NCI-H2081 treated with DMSO at 0.1 percent for 48 hours (cell line): ENCODE measurements at places on chromosomes 6 and 20.

GRCh38 chr20:313948-314347 lies 11.4 kb upstream of the SOX12 start:
- no peak for DNase-seq

- no peak for DNase-seq
Observed at GRCh38 chr6:4355241-4355640, 219.9 kb upstream of the ECI2 start.

GRCh38 chr6:99512033-99512432 lies 3.2 kb downstream of the USP45 start:
- no peak for DNase-seq

DNA sequence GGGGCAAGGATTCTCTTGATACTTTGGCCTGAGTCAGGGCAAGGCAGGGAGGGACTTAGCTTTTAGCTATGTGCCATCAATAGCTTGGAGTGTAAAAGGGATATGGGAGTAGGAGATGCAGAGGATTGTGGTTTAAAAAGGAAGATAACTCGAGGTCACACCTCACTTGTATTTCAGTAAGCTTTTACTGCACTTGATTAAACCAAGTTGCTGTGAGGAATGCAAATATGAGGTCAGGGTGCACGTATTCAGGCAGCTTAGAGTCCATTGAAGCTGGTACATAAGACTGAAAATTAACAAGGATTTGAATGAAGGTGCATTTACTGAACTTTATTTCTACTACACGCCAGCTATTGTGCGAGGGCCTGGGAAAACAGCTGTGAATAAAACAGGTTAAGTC lies 32.1 kb downstream of the DSTN start:
- no peak for DNase-seq

GRCh38 chr6:23354004-23354403 lies 772.0 kb upstream of the NRSN1 start:
- DNase-seq: no peak

- DNase-seq: no peak
Observed at GRCh38 chr6:113630738-113631535, 226.2 kb upstream of the MARCKS start.

GRCh38 chr6:16694781-16695578 lies 66.3 kb downstream of the ATXN1 start:
- DNase-seq: no peak

DNA sequence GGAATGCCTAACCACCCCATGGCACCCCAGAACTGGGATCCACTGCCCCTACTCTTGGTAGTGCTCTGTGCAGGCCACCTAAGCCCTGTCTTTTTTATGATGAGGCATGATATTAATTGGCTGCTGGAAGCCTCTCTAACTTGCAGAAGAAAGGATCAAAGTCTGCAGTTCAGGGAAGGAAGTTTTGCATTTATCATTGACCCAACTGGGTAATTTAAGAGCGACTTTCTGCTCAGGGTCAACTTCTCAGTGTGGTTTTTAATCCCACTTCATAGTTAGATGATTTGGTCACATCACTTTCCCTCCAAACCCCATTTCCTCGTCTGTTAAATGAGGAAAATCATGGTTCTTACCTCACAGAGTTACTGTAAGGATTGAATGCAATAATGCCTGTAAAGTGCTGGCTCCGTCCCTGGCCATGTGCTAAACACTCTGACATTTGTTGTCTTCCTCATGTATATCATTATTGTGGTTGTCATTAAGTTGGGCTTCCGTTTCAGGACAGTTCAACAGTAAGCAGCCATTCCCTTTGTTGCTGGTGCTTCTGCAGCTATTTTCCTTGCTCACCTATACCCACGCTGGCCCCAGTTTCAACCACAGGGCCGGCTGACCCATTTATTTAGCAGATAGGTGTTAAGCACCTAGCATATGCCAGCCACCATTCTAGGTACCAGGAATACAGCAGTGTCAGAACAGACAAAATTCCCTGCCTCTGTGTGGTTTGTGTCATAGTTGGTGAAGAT lies 14.2 kb downstream of the E2F3 start:
- no peak for DNase-seq

DNA sequence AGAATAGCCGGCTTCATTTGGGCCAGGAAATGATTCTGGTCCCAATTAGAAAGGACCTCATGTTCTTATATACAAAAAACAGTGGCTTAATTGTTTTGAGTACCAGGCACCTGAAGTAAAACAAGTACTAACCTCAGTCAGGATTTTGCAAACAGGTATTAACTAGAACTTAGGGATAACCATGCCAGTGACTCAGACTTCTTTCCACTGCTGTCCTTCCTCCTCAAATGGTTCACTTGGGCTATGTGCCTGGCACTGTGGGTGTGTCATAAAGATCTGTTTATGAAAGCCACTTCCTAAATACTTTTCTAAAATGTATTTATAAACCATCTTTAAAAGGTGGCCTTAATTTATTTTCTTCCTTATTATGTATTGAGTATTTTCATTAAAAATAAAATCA lies 10.7 kb downstream of the CLDN20 start:
- DNase-seq: no peak

DNA sequence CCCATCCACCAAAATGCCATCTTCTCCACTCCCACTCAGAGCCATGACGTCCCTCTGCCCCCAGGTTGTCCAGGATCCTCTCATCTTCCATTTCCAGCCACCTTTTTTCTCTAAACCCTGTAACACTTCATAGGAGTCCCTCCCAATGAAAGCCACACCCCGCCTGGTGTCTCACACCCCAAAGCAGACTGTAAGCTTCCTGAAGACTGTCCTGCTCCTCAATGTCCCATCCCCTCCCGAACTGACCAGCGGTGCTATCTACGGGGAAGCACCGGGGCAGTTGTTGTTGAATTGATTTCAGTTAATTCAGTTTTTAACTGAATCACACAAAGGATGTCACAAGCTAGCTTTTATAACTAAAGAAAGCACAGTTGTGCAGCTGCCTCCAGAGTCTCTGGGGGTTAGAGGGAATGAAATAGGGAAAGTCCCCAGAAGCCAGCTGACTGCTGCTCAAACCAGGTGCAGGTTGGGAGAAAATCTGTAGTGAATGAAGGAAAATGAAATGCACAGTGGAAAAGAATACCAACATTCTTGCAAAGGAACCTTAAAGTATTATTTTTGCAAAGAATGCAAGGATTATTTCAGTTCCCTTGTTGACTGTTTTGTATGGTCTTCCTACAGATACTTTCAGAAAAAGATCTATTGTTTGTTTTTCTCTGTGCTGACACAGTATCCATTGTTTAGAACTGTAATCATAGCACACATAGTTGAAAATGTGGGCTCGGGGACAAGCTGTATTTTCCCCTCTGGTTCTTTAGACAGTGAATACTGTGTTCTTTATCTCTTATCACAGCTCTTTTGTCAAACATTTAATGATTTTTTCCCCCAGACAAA lies 222.6 kb upstream of the QKI start:
- DNase-seq: no peak

DNA sequence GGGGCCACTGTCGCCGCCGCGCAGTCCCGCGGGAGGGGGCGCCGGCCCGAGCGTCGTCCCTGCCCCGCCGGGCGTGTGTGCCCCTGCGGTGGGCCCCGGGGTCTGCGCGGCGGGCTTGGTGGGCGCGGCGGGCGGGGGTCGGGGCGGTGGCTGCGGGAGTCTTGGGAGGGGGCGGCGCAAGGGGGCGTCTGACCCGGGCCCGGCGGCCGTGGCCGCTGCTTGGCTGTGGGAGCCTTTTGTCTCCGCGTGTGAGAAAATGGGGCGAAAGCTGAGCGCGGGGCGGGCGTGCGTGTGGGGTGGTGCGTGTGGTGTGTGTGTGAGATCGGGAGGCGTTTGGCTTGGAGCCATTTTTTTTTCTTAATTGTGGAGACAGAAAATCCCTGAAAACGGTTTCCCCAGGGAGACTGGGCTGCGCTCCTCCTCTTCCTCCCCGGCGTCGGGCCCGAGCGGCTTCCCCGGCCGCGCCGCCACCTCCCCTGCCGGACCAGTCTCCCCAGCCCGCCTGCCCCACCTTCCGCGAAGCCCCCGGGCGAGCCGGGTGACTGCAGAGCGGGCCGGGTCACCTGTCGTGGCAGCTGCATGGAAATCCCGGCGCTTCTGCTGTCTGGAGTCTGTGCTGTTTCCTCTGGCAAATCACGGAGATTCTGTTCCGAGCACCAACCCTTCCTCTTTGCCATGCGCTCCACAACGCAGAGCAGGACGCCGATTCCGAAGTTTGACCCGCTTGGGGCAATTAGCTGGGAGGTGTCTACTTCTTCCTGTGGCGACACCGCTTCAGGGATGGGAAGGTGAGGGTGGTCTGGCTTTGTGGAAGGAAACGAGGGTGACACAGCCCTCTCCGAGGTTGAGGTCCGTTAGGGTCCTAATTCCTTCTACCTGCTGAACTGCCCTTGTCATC lies 64.4 kb downstream of the GTF2H5 start:
- no peak for DNase-seq

DNA sequence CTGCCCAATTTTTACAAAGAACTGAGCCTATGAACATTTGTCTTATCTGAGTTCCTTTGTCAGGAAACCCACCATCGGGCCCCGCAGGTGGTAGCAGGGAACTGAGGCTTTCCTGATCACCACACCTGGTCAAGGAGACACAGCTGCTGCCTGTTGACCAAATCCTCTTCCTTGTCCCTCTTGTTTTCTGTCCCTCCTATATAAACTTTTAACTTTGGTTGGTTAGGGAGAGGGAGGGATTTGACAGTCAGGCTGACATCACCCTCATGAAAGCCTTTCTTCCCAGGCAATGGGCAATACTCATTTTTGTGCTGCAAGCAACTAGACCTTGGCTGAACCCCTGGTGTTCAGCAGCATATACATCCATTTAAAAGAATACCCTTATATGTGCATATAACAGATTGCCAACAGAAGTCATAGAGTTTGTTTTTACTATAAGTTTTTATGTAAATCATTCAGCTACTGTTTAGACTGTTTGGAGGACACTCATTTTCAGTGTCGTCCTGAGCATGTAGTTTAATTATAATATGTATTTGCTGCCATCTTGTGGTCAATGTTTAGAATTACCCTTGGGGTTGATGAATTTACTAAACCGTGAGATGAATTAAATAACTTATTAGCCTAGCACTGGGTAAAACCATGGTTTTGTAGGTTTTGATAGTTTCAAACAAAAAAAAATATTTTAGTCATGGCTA lies 17.0 kb downstream of the CRISP1 start:
- DNase-seq: peak; percentile 35

DNA sequence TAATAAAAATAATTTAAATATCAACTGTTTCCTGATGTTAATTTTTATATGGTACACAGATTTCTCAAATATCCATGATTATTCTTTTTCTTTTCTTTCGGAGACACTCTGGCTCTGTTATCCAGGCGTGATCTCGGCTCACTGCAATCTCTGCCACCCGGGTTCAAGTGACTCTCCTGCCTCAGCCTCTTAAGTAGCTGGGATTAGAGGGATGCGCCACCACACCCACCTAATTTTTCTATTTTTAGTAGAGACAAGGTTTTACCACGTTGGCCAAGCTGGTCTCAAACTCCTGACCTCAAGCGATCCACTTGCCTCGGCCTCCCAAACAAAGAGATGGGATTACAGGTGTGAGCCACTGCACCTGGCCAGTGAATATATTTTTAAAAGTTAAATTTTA lies 20.5 kb downstream of the ROMO1 start:
- DNase-seq: no peak

- DNase-seq: no peak
Observed at GRCh38 chr6:166930354-166930891, 25.9 kb downstream of the RNASET2 start.

DNA sequence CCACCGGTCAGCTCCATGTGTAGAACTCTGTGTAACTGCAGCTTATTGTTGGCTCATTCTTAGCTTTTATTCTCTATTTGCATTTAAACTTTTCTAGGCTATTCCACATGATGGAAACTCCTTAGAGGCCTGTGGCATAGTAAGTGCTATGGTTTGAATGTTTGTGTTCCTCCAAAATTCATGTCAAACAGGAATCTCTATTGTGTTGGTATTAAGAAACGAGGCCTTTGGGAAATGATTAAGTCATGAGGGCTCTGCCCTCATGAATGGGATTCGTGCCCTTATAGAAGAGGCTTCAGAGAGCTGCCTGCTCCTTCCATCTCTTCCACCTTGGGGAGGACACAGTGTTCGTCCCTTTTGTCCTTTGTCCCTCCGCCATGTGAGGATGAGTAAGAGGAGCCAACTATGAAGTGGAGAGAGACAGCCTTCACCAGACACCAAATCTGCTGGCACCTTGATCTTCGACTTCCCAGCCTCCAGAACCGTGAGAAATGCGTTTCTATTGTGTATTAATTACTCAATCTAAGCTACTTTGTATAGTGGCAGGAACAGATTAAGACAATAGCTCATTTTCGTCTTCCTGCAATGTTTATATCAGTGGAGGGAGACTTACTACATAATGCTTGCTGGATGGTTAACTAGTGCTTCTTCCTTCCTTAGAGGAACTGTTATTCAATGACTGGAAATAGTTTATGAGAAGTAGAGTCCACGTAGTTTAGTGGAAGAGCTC lies 361.1 kb downstream of the FARS2 start:
- no peak for DNase-seq

- no peak for DNase-seq
Observed at GRCh38 chr6:21922086-21922485, 328.5 kb downstream of the SOX4 start.

DNA sequence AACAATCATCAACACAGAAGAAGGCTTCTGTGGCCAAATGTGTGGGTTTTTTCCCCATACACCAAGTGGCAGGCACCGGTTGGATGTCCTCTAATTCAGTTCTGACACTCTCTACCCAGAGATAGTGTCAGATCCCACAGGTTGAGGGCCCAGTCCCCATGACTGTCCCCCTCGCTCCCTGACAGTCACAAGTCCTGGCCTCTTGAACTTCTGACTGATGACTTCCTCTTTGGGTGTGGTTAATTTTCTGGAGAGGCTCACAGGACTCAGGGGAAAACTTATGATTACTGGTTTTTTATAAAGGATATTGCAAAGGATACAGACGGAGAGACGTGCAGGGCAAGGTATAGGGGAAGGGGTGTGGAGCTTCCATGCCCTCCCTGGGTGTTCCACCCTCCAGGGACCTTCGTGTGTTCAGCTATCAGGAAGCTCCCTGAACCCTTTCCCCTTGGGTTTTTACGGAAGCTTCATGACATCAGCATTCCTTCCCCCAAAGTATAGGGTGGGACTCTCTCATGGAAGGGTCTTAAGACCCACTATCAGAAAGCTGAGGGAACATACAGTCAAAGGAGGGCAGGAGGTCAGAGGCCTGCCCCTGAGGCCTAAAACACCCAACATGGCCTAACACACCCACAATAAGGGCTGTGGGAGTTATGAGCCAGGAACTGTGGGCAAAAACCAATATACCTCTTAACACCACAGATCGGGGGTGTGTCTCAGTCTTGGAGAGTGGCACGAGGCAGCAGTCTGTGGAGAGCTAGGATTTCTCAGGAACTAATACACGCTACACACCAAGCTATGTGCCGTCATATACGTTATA lies 33.3 kb downstream of the FARS2 start:
- no peak for DNase-seq

DNA sequence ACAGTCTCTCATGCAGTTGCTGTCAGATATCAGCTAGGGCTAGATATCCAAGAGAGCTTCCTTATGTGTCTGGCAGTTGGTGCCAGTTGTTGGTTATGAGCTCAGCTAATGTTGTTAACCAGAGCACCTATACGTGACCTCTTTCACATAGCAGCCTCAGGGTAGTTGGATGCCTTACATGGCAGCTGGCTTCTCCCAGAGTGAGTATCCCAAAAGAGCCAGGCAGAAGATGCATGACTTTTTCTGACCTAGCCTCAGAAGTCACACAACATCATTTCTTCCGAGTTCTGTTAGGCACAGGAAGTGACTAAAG lies 175.7 kb downstream of the VEGFA start:
- no peak for DNase-seq
